ENCODE measurements at places on chromosomes 2 and 18.

DNA sequence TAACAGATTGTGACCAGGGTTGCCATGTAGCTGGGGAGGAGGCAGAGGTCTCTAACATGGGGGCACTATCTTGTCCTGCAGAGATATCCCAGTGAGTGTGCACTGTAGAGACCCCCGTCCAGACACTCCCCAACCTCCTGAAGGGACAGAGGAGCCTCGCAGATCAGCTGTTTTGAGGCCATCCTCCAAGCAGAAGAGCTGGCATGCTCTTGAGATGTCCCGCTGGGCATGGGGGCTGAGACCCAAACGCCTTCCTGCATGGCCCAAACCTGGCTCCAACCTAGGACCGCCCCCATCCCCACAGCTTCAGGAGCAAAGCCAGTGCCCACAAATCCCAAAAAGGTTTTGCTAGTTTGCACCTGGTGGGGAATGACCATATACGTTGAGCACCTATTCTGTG is 2.7 kb upstream of the SLC66A3 start:
- no peak for DNase-seq

DNA sequence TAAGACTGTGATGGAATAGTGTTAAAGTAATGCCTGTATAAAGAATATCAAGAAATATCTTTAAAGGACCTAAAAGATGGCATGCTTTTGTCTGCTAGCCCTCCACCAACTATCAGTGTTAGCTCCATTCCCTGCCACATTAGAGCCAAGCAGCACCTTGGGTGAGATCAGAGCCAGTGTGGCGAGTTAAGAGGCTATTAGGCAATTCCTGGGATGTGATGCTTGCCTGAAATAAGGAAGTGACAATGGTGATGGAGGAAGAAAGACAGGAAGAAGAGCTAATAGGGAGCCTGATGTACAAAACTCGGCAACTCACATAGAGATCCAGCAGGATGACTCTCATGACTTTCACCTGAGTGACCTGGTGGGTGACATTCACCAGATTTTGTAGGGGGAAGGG is 143.5 kb downstream of the ZEB2 start:
- no peak for DNase-seq

DNA sequence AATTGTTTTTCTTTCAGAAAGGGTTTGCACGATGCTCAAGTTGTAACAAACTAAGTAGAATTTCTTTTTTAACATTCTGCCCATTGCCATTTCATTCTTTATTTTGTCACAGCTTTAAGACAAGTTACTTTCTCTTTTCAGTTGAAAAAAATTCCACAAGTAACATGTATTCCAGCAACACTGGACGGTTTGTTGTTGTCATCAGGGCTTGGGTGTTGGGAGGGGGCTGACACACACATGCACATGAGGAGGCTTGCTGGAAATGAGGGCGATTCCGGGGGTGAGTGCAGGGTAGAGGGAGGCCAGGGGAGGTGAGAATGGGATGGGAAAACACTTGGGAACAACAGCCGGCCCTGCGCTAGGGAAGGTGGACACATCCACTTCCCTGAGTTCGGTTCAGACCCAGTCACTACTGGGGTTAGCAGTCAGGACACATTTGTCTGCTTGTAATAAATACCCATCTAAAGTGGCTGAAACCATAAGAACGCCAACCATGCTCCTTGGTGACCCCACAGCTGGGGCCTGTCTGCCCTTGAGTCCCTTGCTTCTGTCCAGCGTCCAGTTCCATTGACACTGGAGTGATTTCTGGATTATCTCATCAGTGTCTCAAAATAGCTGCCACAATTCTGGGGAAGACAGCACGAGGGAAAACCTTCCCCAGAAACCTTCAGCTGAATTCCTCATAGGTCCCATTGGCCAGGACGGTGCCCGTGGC is 141.8 kb upstream of the BCL2L11 start:
- DNase-seq, result no peak

DNA sequence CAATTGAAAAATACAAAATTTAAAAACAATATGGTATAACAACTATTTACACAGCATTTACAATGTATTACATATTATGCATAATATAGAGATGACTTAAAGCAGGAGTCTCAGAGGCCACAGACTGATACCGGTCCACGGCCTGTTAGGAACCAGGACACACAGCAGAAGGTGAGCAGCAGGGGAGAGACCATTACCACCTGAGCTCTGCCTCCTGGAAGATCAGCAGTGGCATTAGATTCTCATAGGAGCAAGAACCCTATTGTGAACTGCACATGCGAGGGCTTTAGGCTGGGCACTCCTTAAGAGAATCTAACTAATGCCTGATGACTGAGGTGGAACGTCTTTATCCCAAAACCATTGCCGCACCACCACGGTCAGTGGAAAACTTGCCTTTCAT is 58.0 kb downstream of the SMAD2 start:
- no peak for DNase-seq

GRCh38 chr2:10478916-10479315 is 30.8 kb upstream of the ODC1 start:
- no peak for DNase-seq

DNA sequence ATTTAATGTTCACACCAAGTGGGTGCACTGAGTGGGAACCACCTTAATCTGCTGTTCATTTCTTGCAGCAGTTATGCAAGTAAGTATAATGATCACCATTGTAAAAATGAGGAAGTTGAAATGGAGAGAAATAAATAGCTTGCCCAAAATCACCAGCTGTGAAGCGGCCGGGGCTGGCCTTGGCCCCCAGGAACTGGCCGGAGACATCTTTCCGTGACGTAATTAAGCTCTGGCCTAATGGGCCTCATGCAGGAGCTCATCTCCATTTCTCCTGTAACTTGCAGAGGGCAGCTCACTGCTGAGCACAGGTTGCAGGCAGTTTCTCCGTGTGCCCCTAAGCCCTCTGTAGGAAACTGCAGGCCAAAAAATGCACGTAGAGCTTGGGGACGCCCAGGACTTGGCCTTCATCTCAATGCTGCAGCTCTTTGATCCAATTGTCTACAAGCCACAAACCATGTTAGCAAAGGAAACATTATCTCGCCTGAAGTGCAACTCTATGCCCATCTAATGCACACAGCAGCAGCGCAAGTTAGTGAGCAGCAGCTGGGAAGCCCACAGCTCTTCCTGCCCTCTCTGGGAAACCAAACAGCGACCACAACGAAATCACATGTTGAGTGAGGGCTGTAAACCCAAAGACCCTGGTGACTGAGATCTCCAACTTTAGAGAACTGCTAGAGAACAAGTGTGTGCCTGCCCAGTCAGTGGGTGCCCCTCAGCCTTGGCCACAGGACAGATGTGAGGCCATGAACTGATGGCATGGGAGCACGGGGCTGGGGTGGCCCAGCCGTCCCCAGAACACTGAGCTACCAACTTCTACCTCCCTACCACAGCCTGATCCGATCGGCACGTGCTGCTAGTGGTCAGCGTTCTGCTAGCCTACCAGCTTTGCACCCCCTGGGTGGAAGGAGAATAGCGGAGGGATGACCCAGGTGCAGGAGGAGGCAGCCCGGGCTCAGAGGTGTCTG is 28.8 kb downstream of the APCDD1 start:
- no peak for DNase-seq

GRCh38 chr2:161552015-161552414 is 72.2 kb upstream of the SLC4A10 start:
- no peak for DNase-seq

DNA sequence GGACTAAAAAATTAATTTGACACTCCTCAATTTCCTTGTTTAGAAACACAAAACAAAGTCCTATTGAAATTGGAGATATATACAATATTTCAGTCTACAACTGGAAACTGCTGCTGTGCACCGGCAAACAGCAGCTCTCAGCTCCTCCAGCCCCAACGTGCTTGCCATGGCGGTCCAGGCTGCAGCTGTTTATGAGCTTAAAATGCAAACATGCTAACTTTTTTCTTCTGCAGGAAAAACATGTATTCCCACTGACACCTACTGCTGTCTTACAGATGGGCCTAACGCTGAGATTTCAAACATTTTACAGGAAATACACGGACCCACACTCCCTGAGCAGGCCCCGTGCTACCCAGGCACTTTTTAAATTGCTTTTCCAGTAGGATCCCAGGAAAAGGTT is 195.5 kb downstream of the BCL11A start:
- DNase-seq, result no peak

- DNase-seq, result no peak
These were observed 47.9 kb downstream of the E2F6 start for GRCh38 chr2:11417946-11418585.

DNA sequence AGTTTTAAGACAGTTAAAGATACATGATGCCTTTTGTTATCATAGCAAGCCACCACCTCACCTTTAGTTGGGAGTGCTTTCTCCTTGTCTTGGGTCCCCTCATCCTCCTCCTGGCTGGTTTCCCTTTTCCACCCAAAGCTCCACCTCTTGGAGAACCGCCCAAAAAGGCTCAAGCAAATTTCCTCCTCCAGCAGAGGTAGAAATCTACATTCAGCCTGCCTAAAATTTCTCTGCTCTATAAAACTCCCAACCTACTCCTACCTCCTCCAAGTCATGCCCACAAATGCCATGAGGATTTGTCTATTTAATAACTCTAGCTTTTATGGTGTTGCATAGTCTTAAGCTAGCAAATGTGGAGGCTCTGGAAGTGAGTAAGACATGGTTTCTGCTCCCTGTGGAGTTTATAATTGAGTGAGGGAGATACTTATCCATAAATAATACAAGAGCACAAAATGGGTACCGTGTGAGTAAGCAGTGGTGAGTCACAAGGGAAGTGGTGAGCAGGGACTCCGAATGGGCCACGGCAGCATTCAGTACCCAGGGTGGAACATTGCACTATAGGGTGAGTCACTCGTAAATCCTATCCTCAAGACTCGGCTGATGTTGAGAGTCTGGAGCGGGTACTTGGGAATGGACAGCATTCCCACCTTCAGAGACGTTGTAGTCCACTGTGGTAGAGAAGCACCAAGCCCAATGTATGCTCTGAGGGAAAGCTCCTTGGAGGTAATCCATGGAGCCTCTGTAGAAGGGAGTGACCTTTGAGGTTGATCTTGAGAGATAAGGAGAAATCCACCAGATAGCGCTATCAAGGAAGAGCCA is 146.3 kb downstream of the RTN4 start:
- DNase-seq, result no peak

DNA sequence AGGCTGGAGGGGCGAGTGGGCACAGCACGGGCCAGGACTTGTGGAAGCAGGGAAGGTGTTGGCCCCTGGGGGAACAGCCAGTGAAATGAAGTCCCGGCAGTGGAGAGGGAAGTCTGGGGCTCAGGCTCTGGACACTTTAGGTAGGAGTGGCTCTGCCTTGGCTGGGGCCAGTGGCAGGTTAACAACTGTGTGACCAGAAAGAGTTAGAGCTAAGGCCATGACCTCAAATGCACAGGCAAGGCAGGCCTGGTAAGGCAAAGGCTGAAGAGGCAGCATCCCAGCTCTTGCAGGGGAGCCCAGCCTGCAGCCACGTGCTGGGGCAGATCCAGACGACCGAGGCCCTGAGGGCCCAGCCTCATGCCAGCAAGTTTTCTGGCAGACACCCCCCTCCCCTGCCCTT is 21.5 kb downstream of the PCARE start:
- no peak for DNase-seq

- no peak for DNase-seq
These were observed 66.5 kb downstream of the ABI2 start for GRCh38 chr2:203394519-203395227.

DNA sequence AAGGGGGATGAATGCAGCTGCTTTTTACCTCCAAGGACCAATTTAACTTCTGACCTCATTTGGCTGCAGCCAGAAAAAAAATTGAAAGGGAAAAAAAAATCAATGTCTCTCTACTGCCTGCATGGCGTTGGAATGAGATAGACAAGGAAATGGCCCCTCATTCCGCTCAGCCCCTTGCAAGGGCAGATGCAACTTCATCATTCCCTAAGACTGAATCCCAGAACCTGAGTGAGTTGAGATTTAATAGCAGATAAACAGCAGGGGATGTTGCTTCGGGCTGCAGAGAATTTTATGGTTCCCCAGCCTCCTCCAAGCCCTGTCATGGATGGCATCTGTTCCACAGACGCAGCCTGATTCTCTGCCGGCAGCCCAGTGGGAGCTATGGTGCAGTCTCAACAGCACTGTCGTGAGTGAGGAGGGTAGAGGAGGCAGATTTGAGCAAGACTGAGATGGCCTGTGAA is 49.0 kb downstream of the CAPN13 start:
- DNase-seq, result no peak

GRCh38 chr2:230010501-230010900 is 58.2 kb downstream of the SLC16A14 start:
- DNase-seq, result no peak

GRCh38 chr18:55510809-55511208 is 77.2 kb downstream of the TCF4 start:
- no peak for DNase-seq

GRCh38 chr2:236538242-236538641 is 31.4 kb upstream of the ACKR3 start:
- DNase-seq, result no peak

- DNase-seq, result no peak
These were observed 39.3 kb downstream of the PELI1 start for GRCh38 chr2:64104933-64105332.

DNA sequence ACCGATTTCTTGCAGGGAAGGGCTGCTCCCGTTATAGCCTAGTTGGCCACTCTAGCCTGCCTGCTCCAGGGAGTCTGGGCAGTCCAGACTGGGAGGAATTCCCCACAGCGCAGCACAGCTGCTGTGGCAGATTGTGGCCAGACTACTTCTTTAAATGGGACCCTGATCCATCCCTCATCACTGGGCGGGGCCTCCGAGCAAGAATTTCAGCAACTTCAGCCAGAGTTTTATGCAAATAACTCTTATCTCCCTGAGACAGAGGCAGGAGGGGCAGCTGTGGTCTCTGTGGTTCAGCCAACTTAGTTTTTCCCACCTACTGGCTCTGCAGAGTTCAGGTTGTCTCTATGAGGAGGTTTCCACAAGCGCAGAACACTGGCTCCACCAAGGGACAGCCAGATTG is 1583.2 kb downstream of the SUCLG1 start:
- no peak for DNase-seq

DNA sequence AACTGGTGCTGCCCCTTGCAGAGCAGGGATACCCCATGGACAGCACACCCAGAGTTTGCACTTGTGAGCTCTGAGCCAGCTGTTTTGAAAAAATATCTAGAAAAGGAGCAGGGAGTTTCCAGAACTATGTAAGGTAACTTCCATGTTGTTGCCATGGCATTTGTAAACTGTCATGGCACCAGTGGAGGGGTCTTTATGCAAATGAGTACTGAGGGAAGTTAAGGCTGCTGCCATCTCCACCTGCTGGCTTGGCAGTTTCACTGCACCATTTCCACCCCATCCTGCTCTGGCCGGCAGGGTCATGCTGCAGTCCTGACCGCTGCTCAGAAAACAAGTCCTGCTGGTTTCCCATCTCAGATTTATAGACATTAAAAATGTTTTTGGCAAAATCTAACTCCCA is 52.3 kb upstream of the SNTG2 start:
- peak; percentile 51 for DNase-seq
